AG08396 (cell line): ENCODE measurements at places on chromosomes 1 and 21.

DNA sequence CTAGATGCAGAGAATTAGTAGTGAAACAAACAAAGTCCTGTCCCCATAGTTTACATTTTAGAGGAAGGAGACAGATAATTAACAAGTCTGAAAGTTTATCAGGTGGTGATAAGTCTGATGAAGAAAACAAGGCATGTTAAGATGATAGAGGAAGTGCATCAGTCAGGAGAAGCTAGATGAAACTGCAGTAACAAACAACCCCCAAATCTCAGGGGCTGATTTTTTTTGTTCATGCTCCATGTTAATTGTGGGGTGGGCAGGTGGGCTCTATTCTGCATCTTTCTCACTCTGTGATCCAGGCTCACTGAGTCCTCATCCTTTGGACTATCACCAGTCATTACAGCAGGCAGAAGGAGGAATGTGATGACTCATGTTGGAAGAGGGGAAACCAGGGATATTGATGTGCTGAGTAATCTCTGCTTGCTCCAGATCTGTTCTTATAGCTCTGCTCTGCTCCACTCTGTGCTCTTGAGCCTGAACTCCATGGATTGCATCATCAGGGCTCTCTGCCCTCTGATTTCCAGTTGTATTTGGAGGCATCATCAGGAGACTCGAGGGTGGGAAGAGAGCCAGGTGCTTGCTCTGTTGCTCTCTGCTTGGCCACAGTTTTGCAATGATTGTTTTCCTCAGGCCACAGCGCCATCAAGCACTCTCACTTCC is 166.9 kb downstream of the IER5 start:
- DNase-seq: peak; percentile 73

- DNase-seq: peak; percentile 25
Measured at GRCh38 chr1:36400825-36401601, 3.3 kb upstream of the LSM10 start.

GRCh38 chr1:54608566-54609230 is 14.6 kb downstream of the FAM151A start:
- no peak for DNase-seq

- DNase-seq: no peak
Measured at GRCh38 chr1:107689159-107689558, 275.8 kb downstream of the VAV3 start.

GRCh38 chr1:1275836-1276235 is 2.2 kb upstream of the UBE2J2 start:
- no peak for DNase-seq

- DNase-seq: peak; percentile 76
Measured at GRCh38 chr1:35202048-35202719, 9.2 kb upstream of the SFPQ start.

DNA sequence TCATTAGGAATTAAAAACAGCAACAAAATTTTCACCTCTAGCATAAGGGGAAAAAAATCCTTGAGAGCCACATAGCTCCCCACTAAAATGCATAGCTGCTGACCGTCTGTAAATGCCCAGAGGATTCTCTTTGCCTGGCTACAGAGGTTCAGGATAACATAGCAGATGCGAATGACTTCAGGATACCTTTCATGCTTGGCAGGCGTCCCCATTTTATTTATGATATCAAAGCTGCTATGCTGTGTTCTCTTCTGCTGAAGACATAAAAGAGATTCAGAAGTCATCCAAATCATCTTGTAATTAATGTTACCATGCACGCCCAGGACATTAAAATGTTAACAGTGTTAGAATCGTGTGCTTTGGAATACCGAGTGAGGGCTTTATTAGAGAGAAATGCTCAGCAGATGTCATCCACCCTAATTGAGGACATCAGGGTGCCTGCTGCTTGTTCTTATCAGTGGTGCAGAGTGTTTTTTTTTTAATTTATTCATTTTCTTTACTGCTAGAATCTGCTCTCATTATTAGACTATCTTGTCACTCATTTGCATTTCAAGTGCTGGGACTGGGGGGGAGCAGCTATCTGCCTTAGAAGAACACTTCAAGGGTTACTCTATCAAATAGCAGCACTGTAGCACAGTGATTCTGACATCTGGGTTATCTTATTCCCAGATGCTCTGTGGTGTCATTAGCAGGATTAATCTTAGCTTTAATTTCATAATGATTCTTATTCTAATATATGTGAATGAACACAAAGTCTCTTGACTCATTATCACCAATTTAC is 139.5 kb downstream of the ZNF326 start:
- no peak for DNase-seq

GRCh38 chr1:155984341-155984740 is 6.0 kb upstream of the ARHGEF2 start:
- DNase-seq: no peak

DNA sequence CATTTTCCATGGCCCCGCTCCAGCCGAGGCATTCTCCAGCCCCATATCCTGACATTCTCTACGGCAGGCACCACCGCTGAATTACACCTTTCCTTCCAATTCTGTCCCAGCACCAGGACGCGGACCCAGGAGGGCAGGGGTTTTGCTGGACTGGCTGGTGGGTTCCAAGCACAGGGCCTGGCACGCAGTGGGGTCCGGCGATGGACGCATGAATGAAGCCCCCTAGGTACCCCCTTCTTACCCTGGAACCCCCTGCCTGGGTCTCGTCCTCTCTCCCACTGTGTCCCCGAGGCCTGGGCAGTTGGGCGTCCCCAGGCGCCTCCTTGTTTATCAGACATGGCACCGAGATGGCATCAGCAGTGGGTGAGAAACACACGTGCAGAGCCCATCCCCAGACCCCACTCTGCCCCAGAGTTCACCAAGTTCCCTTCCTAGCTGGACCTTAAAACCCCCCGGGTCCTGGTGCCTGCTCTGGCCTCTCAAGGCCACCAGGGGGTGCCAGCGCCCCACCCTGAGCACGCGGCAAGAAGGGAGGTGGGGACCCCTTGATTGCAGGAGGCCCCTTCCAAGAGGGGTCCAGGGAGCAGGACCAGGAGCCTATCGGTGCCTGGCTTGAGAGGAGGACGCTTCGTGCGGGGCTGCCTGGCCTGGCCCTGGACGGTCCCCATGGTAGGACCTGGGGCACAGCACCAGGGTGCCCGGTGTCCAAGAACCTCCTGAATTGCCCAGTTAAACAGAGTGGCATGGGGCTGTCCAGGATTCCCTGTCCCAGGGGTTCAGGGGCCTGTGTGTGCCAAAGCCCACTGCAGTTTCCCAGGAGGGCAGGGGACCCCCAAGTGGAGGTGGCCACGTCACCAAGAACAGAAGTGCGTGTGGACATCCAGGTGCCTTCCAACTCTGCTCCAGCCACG is 46.1 kb downstream of the MEGF6 start:
- DNase-seq: peak; percentile 82

DNA sequence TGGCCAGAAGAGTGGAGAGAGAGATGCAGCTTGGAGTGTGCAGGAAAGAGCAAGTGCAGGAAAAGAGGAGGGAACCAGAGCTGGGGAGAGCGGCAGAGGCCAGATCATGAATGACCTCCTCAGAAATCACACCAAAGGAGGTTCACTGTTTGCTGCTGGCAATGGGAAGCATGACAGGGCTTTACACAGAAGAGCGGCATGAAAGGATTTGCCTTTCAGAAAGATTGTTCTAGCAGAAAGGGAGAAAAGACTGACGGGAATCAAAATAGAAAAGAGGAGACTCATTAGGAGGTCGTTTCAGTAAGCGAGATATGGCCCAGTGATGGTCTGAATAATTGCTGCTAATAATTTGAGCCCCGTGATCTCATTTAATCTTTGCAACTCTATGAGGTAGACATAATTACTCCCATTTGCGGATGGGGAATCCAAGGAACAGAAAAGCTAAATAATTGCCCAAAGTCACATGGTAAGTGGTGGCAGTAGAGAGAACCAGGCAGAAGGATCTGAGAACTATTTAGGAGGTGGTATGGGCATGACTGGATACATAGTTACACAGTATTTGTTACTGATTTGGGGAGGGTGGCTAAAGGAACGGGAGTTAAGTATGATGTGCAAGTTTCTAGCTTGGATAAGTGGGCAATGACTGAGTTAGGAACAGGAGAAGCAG is 12.5 kb upstream of the HNRNPR start:
- DNase-seq: no peak
